ENCODE measurements at places on chromosomes 13 and 19.

DNA sequence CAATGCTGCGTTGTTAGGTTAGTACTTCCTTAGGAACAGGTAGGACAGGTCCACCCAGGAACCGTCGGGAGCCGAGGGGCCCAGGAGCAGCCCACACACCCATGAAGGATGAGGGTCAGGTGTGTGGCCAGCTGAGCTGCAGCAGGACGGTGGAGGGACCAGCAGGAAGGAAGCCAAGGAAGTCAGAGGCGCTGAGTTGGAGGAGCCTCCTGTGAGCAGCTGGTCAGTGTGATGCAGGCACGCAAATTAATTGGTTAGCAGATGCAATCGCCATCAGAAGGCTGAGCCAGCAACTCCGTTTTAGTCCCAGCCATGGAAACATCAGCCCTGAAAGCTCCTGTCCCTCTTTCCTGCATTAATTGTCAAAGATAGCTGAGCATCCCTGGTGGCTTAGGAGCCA, 114.9 kb upstream of the SOX1 start:
- H3K27ac ChIP-seq = no peak overlapping the region
- H3K27me3 ChIP-seq = no peaks in the 10 kb centered on the region
- H3K36me3 ChIP-seq = no peaks in the 10 kb centered on the region
- no peak overlapping the region for H3K4me3 ChIP-seq
- DNase-seq = no peak

DNA sequence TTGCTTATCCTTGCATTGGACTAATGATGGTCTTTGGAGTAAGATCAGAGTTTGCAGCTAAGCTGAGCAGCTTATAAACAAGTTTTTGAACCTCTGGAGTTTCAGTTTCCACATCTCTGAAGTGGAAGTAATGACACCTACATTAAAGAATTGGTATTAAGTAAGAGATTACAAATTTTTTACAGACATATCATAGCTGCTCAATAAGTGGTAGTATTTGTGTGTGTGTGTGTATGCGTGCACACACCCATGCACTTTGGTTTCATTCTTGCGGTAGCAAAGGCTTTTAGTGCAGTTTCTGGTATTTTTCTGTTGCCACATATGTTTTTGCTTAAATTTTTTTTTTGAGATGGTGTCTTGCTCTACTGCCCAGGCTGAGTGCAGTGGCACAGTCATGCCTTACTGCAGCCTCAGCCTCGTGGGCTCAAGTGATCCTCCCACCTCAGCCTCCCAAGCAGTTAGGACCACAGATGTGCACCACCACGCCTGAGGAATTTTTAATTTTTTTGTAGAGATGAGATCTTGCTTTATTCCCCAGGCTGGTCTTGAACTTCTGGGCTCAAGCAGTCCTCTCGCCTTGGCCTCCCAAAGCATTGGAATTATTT, 4.5 kb downstream of the NAA16 start:
- peaks cover 11% of the 10 kb centered on the region for H3K36me3 ChIP-seq
- no peak for DNase-seq
- peak overlapping the region; percentile 69 for H3K27ac ChIP-seq
- H3K27me3 ChIP-seq = no peaks in the 10 kb centered on the region
- no peak overlapping the region for H3K4me3 ChIP-seq

GRCh38 chr13:29594710-29595379, 643 bp downstream of the SLC7A1 start:
- peak overlapping the region; percentile 92 for H3K27ac ChIP-seq
- peaks cover 25% of the 10 kb centered on the region for H3K4me1 ChIP-seq
- H3K36me3 ChIP-seq = no peaks in the 10 kb centered on the region
- peak; percentile 66 for DNase-seq
- H3K27me3 ChIP-seq = no peaks in the 10 kb centered on the region

GRCh38 chr19:18795540-18795939, 4.4 kb upstream of the COMP start:
- H3K4me1 ChIP-seq = peaks cover 6% of the 10 kb centered on the region
- H3K27ac ChIP-seq = no peak overlapping the region
- H3K27me3 ChIP-seq = peaks cover 24% of the 10 kb centered on the region
- no peak overlapping the region for H3K4me3 ChIP-seq
- H3K36me3 ChIP-seq = no peaks in the 10 kb centered on the region

- H3K36me3 ChIP-seq = no peaks in the 10 kb centered on the region
- DNase-seq = no peak
- no peak overlapping the region for H3K4me3 ChIP-seq
- peaks cover 33% of the 10 kb centered on the region for H3K27me3 ChIP-seq
- H3K27ac ChIP-seq = no peak overlapping the region
Observed at GRCh38 chr19:33139165-33139564, 7.3 kb downstream of the WDR88 start.

GRCh38 chr13:35485424-35485823, 8.9 kb upstream of the MAB21L1 start:
- no peaks in the 10 kb centered on the region for H3K27me3 ChIP-seq
- no peak overlapping the region for H3K4me3 ChIP-seq
- H3K36me3 ChIP-seq = no peaks in the 10 kb centered on the region
- no peak for DNase-seq
- H3K4me1 ChIP-seq = no peaks in the 10 kb centered on the region

DNA sequence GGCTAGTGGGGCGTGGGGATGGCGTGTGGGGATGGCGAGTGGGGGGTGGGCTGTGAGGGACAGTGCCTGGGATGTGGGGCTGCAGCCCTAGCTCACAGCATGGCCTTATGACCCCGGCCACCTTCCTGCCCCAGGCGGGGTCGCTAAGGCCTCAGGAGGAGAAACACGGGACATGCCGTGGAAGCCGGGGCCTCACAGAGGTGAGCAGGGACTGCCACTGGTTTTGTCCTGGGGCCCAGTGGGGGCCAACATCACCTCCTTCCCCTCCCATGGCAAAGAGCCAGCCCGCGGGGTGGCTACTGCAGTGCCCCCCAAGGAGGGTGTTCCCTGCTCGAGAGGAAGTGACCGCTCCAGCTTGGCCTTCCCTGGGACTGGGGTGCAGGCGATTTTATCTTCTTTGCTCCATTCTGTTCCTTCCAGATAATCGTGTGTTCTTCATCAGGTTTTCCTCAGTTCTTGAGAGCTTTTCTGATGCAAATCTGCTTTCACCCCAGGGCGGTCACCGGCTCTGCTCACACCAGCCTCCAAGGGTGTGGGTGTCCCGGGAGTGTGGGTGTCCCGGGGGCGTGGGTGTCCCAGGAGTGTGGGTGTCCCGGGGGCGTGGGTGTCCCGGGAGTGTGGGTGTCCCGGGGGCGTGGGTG, 1.2 kb downstream of the F7 start:
- no peak overlapping the region for H3K4me3 ChIP-seq
- H3K36me3 ChIP-seq = no peaks in the 10 kb centered on the region
- H3K27ac ChIP-seq = no peak overlapping the region
- H3K4me1 ChIP-seq = no peaks in the 10 kb centered on the region
- peaks cover 20% of the 10 kb centered on the region for H3K27me3 ChIP-seq

- H3K27ac ChIP-seq = no peak overlapping the region
- DNase-seq = no peak
- H3K4me1 ChIP-seq = peaks cover 34% of the 10 kb centered on the region
- no peaks in the 10 kb centered on the region for H3K36me3 ChIP-seq
- no peaks in the 10 kb centered on the region for H3K27me3 ChIP-seq
Observed at GRCh38 chr19:42468273-42468796, 25.6 kb upstream of the CXCL17 start.

DNA sequence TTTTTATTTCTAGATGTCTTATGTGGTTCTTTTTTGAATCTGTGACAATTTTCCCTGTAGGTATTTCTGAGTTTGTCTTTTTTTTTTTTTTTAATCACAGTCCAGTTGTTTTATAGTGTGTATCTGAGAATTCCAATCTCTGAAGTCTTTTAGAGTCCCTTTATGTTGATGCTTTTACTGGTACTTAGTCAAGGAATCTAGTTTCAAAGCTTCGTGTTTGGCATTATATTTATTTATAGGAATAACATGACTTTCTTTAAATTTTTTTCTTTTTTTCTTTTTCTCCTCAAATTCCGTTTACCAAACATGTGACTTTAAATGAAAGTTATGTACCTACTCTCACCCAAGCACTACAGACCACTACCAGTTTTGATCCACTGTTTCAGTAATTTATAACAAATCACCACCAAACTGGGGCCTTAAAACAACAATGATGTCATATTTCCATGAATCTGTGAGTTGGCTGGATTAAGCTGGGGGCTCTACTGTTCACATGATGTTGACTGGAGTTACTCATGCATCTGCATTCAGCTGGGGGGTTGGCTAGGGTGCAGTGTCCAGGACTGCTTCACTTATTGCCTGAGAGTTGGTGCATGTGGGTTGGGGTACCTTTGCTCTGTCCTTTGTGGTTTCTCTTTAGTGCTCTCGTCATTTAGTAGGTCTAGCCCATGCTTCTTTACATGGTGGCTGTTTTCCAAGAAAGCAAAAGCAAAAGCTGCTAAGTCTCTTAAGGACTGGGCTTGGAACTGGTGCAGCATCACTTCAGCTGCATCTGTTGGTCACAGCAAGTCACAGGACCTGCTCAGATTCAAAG, 22.3 kb downstream of the KCTD4 start:
- H3K4me1 ChIP-seq = peaks cover 18% of the 10 kb centered on the region
- no peak for DNase-seq
- H3K4me3 ChIP-seq = no peak overlapping the region
- H3K36me3 ChIP-seq = peaks cover 16% of the 10 kb centered on the region

GRCh38 chr19:3544742-3545668, 6.0 kb downstream of the TEKTIP1 start:
- H3K36me3 ChIP-seq = peaks cover 12% of the 10 kb centered on the region
- peaks cover 14% of the 10 kb centered on the region for H3K4me1 ChIP-seq
- peak overlapping the region; percentile 96 for H3K27ac ChIP-seq
- DNase-seq = peak; percentile 69
- no peaks in the 10 kb centered on the region for H3K27me3 ChIP-seq

DNA sequence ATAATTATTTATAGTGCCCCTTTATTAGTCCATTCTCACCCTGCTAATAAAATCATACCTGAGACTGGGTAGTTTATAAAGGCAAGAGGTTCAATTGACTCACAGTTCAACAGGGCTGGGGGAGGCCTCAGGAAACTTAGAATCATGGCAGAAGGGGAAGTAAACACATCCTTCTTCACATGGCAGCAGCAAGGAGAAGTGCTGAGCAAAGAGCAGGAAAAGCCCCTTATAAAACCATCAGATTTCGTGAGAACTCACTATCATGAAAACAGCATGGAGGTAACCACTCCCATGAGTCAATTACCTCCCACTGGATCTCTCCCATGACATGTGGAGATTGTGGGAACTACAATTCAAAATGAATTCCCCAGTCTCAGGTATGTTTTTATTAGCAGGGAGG, 89.9 kb upstream of the STARD13 start:
- H3K36me3 ChIP-seq = peaks cover 9% of the 10 kb centered on the region
- H3K27me3 ChIP-seq = no peaks in the 10 kb centered on the region
- no peak overlapping the region for H3K4me3 ChIP-seq
- no peak overlapping the region for H3K27ac ChIP-seq

DNA sequence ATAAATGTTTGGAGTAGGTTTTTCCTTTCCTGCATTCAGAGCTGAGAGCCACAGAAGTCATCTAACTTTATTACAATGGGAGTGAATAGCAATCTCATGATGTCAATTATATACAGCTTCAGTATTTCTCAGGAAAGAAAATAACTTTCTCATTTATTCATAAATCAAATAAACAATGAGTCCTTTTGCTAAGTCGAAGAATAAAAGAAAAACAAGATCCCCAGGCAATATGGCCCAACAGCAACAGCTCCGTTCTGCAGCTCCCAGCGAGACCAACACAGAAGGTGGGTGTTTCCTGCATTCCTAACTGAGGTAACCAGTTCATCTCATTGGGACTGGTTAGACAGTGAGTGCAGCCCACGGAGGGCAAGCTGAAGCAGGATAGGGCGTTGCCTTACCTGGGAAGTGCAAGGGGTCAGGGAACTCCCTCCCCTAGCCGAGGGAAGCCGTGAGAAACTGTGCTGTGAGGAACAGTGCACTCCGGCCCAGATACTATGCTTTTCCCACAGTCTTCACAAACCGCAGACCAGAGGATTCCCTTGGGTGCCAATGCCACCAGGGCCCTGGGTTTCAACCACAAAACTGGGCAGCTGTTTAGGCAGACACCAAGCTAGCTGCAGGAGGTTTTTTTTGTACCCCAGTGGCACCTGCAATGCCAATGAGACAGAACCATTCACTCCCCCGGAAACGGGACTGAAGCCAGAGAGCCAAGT, 128.2 kb downstream of the SLITRK1 start:
- no peak overlapping the region for H3K27ac ChIP-seq
- no peak for DNase-seq
- no peak overlapping the region for H3K4me3 ChIP-seq
- no peaks in the 10 kb centered on the region for H3K27me3 ChIP-seq
- no peaks in the 10 kb centered on the region for H3K36me3 ChIP-seq
- no peaks in the 10 kb centered on the region for H3K4me1 ChIP-seq

GRCh38 chr19:29887442-29887855, 54.6 kb upstream of the URI1 start:
- H3K4me3 ChIP-seq = no peak overlapping the region
- H3K4me1 ChIP-seq = peaks cover 24% of the 10 kb centered on the region
- no peaks in the 10 kb centered on the region for H3K36me3 ChIP-seq
- H3K27me3 ChIP-seq = peaks cover 7% of the 10 kb centered on the region
- H3K27ac ChIP-seq = peak overlapping the region; percentile 35

DNA sequence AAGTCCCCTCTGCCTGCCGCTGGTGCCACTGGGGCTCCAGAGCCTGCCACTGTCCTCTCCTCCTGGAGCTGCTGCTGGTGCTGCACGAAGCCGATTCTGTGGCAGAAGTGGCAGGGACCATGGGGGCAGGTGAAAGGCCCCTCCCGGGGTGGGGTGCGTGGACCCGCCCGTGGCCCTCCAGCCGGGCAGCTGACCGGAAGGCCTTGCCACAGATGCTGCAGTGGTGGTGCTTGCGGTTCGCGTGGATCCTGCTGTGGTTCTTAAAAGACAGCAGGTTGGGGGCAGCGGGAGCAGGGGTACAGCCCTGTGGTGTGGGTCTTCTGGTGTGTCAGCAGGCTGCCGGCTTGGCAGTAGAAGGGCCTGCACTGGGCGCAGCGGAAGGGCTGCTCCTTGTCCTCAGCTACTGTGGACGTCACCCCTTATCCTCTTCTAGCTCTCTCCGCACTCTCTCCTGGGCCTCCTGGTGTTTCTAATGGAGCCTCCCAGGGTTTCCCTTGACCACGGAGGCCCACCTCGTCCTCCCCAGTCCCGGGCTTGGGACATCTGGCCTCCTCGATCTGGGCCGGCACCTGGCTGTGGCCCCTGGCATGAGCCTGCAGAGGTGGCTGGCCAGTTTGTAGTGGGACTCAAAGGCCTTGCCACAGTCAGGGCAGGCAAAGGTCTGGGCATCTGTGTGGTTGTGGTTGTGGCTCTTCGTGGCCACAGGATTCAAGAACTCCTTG, 380.4 kb downstream of the OLFM4 start:
- no peaks in the 10 kb centered on the region for H3K36me3 ChIP-seq
- no peak for DNase-seq
- no peak overlapping the region for H3K27ac ChIP-seq

DNA sequence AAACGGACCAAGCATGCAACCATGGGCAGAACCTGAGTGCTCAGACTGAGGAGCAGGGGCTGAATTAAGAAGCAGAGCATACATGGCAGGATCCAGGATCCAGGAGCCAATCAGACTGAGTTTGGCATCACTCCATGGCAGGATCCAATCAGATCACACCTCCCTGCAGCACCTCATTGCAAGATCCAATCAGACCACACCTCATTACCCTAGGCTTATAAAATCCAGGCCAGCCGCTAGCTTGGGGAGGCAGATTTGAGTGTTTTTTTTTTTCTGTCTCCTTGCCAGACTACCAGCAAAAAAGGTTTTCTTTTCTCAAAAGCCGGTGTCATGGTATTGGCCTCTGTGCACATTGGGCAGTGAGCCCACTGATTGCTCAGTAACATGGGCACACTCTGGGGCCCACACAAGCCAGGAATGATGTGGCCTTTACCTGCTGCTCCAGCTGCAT, 127.9 kb upstream of the GJB6 start:
- no peak for DNase-seq
- no peaks in the 10 kb centered on the region for H3K4me1 ChIP-seq
- no peaks in the 10 kb centered on the region for H3K36me3 ChIP-seq
- H3K27me3 ChIP-seq = peaks cover 33% of the 10 kb centered on the region
- no peak overlapping the region for H3K27ac ChIP-seq
